ENCODE measurements at places on chromosomes 5 and 9.

- no peak for DNase-seq
Measured at GRCh38 chr5:72205431-72206009, 98.2 kb downstream of the MAP1B start.

DNA sequence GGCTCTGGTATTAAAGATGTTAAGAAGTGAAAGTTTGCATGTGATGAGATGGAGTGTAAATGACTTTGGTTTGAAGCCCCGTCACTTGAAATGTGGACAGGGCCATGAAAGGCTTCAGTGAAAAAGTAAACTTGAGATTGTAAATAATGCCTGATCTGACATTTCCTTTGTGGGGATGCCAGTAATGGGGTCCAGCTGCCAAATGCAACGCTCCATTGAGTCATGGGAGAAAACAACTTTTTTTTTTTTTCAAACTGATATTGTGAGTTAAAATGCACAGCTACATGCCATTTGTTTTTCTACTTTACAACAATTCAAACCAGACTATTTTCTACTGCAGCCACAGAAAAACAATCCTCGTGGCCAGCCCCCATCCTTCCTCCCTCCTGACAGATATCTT, 327.0 kb upstream of the TNC start:
- DNase-seq = no peak

DNA sequence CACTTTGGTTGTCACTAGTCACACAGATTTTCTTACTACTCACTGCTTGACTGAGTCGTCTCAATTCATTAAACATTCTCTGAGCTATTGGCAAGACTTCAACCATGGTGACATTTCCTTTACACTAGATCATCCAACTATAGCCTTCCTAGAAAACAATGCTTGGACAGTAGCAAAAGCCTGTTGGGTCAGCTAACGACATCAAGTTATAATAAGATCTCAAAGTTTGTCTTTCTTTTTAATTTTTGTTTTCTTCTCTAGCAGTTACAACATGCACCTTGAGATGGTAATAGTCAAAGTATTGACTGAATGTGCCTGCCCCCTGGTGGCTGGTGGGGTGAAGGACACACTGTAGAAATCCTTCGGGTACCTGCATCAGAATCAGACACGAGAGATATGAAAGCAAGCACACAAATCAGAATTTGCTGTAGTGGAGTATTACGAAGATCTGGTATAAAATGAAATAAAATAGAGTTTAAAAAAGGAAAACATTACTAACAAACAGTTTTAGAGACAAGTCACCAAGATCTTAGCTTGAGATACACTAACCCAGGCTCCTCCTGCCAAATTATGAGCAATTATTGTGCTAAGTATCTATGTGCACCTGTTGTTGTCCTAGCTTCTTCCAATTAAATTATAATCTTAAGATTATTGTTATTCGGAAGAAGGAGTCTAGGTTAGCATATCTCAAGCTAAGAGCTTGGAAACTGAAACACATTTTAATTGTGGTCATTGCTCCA, 81.2 kb downstream of the ARL15 start:
- peak; percentile 63 for DNase-seq

DNA sequence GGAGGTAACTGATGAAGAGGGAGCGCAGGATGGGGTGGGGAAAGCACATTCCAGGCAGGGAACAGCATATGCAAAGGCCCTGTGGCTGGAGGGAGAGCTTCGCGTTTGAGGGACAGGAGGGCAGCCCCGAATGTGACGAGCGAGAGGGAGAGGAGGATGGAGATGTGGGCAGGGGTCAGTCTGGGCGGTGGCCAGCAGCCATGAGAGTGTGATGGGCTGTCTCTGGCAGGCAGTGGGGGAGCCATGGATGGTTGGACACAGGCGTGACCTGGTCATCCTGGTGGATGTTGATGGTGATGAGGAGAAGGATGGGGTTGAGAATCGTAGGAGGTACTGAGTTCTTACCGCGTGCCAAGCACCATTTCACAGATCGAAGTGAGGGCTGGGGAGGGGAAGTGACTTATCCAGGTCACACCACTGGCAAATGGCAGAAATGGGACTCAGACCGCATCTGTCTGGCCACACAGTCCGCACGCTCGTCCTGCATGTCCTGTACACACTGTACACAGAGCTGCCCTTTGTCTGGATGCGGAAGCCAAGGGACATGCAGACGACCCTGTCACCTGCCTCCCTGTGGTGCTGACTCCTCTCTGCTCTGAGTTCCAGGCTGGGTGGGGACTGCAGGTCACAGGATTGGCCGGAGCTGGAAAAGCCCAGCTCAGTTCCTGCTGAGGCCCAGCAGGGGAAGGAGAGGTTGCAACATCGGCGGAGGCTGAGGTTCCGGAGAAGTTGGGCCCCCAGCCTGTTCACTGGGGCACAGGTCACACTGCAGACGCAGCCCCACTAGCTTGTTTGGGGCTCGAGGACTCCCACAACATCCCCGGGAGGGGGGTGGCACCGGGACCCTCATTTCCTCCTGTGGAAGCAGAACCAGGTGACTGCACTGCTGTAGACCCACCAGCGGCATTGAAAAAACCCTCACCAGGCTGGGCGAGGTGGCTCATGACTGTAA, 165.6 kb upstream of the IER5L start:
- peak; percentile 92 for DNase-seq

- no peak for DNase-seq
Measured at GRCh38 chr5:81724571-81724970, 26.3 kb downstream of the SSBP2 start.

DNA sequence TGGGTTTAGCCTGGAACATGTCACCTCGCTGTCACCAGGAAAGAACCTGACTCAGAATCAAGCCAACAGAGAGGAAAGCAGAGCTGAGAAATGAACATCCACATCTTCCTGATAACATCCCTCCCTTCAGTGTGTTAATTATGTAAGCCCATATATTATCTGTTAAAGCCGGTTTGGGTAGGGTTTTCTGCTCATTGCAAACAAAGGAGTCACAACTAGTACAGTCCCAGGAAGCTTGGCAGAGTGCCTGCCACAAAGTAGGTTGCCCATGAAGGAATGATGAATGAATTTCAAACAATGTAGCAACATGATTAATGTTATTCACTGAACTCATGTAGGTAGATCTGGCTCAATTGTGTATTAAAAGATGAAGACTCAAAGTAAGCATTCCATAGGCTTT, 10.4 kb upstream of the PPARGC1B start:
- no peak for DNase-seq

DNA sequence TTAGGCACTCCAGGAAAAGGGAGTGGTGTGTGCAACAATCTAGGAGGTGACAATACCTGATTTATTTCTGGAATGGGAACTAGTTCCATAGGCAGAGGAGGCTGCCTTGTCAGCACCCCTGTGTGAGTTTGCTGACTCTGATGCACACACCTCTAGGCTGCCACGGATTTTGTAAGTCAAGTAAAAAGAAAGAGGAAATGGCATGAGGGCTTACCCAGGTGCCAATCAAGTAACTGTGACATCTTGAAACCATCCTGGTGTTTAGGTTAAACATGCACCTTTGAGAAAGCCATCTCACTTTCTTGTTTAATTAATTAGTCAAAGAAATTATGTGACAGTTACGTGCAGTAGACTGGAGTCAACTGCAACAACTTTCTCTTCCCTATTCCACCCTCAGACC, 32.3 kb upstream of the FAM81B start:
- peak; percentile 3 for DNase-seq

DNA sequence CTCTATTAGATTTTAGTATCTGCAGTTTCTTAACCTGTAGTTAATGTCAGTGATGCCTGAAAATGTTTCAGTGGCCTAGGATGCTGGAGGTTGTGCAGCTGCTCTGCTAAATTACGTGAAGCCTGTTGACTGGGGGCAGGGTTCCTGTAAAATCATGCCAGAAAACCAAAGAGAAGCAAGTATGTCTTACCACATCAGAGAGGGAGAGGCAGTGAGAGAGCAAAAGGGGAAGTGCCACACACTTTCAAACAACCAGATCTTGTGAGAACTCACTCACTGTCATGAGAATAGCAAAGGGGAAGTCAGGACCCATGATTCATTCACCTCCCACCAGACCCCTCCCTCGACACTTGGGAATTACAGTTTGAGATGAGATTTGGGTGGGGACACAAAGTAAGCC, 83.9 kb upstream of the CYLC2 start:
- DNase-seq = peak; percentile 49

DNA sequence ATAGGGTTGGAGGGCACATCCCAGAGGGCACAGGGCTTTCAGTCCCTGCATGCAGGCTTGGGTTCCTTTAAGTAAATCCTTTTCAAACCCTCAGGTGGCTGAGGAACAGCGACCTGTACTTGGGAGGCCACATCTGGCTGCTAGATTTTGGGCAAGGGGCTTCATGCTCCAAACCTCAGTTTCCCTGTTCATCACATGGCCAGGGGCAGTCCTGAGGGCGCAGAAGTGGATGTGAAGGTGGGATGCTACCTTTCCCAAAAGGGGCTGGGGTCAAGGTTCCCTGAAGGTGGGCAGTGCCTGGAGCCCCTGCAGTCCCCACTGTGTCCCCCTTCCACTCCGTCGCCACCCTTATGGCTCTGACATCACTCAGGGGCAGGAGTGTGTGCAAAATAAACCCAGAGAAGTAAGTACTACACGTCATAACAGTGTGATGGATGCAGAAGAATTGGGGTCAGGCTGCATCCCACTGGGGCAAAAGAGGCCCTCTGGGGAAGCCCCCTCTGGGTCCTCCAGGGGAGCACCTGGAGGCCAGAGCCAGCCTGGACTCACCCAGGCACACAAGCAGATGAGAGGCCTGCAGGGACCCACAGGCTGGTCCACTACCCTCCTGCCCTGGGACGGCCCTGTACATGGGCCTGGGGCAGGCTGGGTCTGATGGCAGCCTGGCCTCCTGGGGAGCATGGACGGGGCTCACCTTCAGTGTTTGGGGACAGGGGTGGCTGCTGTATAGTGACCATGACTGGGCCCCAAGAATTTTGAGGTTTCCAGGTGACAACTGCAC, 1.9 kb upstream of the CARD19 start:
- DNase-seq = no peak

- no peak for DNase-seq
Measured at GRCh38 chr5:80343067-80343466, 23.3 kb downstream of the SPZ1 start.

GRCh38 chr9:73182928-73183327, 31.3 kb downstream of the ANXA1 start:
- DNase-seq = peak; percentile 18

- DNase-seq = no peak
Measured at GRCh38 chr9:129073404-129073803, 7.5 kb upstream of the DOLPP1 start.

GRCh38 chr9:95332860-95333259, 15.4 kb upstream of the FANCC start:
- DNase-seq = no peak

DNA sequence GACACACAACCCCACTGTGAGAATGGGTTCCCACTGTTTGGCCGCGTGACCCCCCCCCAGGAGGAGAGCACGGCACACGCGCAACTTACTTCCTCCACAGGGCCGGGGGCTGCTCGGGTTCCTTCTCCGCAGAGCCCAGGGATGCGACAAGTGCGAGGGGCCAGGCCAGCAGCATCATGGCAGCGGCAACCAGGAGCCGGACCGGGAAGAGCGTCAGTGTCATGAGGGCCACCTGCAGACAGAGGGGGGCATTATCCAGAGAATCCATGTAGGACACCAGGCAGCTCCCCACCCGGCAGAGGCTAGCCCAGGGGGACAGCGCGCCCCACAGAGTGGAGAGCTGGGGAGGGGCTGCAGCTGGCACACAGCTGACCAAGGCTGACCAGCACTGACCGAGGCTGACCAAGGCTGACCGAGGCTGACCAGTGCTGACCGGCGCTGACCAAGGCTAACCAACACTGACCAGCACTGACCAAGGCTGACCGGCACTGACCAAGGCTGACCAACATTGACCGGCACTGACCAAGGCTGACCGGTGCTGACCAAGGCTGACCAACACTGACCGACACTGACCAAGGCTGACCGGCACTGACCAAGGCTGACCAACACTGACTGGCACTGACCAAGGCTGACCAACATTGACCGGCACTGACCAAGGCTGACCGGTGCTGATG, 22.3 kb downstream of the LPCAT1 start:
- no peak for DNase-seq

DNA sequence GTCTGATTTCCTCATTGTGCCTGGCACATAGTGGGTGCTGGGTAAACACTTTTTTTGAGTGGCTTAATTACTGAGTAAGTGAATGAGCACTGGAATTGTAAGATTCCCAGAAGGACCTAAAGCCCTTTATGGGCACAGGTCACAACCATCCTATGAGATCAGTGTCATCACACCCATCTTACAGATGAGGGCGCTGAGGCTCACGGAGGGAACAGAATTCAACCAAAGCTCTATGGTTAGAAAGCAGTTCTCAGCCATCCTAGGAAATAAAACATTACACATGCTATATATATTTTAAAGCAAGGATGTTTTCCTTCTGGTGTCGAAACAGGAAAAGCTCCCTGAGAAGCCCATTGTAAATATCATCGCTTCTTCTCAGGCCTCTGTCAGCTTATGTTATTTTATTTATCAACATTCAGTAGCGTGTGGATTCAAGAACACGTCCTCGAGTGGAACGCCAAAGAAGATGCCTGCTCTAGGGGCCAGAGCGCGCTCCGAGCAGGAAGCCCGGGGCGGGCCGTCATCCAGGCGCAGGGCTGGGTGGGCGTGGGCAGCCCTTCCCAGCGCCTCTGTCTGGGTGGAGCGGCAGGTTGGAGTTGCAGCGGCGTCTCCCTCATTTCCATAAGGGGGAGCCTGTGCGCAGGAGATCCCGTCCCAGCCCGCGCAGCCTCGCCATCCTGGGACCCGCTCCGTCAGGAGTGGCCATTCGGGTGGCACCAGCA, 155.8 kb upstream of the SMIM23 start:
- DNase-seq = peak; percentile 65

DNA sequence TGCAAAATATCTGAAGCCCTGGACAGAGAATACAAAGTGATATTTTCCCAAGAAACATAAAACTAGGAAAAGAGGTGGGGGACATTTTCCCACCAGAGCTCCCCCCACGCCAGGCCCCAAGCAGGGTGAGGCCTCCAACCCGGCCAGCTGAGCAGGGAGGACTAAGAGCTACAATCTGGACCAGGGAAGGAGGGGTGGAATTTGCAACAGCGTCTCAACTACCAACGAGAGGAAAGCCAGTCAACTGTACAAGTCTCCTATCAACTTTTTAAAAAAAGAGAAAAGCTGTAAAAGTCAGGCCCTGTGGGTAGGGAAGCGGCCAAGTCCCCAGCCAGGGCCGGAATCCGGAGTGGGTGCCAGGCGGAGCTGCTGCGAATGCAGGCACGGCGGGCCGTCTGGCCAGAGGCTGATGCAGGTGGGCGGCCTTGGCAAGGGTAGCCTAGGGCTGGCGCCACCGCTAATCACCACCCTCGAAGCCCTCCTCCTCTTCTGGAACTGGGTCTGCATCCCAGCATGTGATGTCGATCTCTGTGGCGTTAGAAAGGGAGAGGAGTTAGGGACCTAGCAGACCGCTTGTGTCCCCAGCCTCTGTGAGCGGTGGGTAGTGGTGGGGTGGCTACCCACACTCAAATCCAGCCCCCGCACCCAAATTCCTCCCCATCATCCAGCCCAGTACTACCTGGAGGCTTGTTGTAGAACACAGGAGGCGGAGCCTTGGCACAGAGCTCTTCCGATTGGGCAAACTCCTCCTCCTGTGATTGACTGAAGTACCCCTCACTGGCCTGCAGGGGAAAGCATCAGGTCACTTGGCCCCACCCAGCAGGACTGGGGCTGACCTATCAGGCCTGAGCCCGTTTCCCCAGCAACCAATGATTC, 10.6 kb downstream of the PRR7 start:
- DNase-seq = peak; percentile 88

GRCh38 chr5:178469975-178470759, 120.0 kb downstream of the COL23A1 start:
- DNase-seq = no peak

- no peak for DNase-seq
Measured at GRCh38 chr5:157710882-157711281, 20.3 kb upstream of the THG1L start.

- DNase-seq = no peak
Measured at GRCh38 chr5:115785381-115786065, 30.9 kb downstream of the CDO1 start.

- DNase-seq = no peak
Measured at GRCh38 chr5:101102506-101102905, 199.4 kb upstream of the ST8SIA4 start.
